ENCODE measurements at places on chromosomes 16 and 17.

- DNase-seq: no peak
Observed at GRCh38 chr17:76137351-76138233, 3.5 kb downstream of the FOXJ1 start.

- no peak for DNase-seq
Observed at GRCh38 chr16:10870808-10871156, 6.2 kb upstream of the CIITA start.

DNA sequence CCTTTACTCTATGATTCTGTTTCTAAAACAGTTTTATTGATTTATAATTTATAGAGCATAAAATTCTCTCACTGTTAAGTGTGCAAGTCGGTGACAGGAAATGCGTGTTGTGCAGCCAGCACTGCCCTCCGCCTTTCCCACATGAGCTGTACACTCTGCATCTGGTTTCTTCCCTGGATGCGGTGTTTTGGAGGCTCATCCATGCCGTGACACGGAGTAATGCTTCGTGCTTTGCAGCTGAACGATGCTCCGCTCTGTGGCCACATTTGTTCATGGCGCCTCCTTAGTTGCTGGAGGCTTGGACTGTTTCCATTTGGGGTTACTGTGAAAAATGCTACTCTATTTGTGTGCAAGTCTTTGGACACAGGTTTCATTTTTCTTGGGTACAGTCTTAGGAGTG is 7.2 kb upstream of the IGFALS start:
- DNase-seq: no peak

DNA sequence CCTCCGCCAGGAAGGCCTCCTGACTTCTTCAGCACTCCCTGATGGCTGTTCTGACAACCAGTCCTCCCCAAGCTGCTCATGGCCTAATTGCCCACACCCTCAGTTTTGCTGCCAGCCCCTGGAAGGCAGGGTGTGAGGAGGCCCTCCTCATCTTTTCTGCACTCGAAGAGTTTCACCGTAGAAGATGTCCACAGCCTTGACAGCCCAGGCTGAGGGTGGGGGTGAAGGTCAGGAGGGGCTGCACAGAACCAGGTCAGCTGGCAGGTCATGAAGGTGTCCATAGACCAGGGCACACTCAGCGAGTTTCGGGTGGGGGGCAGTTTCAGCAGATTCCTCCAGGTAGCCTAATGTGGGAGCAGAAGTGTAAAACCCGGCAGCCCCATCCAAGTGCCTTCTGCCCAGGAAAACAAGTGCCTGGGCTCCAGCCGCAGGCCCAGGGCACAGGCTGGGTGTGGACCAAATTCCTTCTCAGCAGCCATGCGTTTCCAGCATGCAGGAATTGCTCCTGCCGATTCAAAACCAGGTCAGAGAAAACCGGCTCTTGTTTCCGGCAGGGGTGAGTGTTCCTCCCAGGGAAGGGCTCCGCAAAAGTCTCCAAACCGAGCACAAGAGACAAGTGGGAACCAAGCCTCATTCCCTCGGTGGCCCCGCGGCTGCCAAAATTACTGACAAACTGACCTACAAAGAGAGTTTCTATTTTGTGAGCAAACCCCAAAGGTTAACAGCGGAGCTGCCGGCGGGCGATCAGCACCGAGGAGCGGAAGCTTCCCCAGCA is 228.8 kb downstream of the C16orf78 start:
- no peak for DNase-seq
